A549 treated with CpdA at 1 μM for 4 hours (cell line): ENCODE measurements at places on chromosomes 5 and 9. TPM values are rescaled to one million over a fixed set of nuclear protein-coding genes. Genes with fewer than 3 reads are reported as not detected.

SLC22A5 gene
- total RNA-seq: 16.0 to 19.7 TPM (median 16.9 TPM) in 5 replicates

PCDHGA12 gene
- total RNA-seq: 0.02 TPM in 1 of 5 replicates, not detected in the others

BNC2 gene
- total RNA-seq: 3.9 to 6.9 TPM (median 5.1 TPM) in 5 replicates

ZNG1C gene
- total RNA-seq: 58.1 to 71.3 TPM (median 66.7 TPM) in 5 replicates

PRUNE2 gene
- 0.01 TPM in 1 of 5 replicates, not detected in the others for total RNA-seq

SLC6A3 gene
- 0.05 to 0.14 TPM (median 0.08 TPM) in 5 replicates for total RNA-seq

TMOD1 gene
- total RNA-seq: 3.0 to 3.7 TPM (median 3.1 TPM) in 5 replicates

TMEM171 gene
- total RNA-seq: 3.9 to 6.9 TPM (median 4.9 TPM) in 5 replicates

CAMK4 gene
- 0.01 to 0.13 TPM (median 0.09 TPM) in 3 of 5 replicates, not detected in the others for total RNA-seq

PCDHB4 gene
- 0.03 to 0.09 TPM (median 0.06 TPM) in 4 of 5 replicates, not detected in the other for total RNA-seq

KLF4 gene
- total RNA-seq: 12.2 to 19.3 TPM (median 13.4 TPM) in 5 replicates

GRIA1 gene
- total RNA-seq: not detected in 5 replicates

FAT2 gene
- total RNA-seq: 0.01 TPM in 1 of 5 replicates, not detected in the others

ATP6V1G1 gene
- 109 to 146 TPM (median 115 TPM) in 5 replicates for total RNA-seq

SOHLH1 gene
- 0.07 to 0.09 TPM in 2 of 5 replicates, not detected in the others for total RNA-seq

CAPSL gene
- total RNA-seq: not detected in 5 replicates

FAM221B gene
- total RNA-seq: not detected in 5 replicates

NRARP gene
- total RNA-seq: 2.7 to 7.1 TPM (median 5.4 TPM) in 5 replicates

OR1J2 gene
- 0.06 to 0.15 TPM in 2 of 5 replicates, not detected in the others for total RNA-seq

ZNF366 gene
- total RNA-seq: not detected in 5 replicates

CATSPER3 gene
- total RNA-seq: 0.21 to 0.59 TPM (median 0.41 TPM) in 5 replicates

SPACA9 gene
- 2.9 to 5.4 TPM (median 4.6 TPM) in 5 replicates for total RNA-seq

FCN1 gene
- total RNA-seq: not detected in 5 replicates

CBY3 gene
- total RNA-seq: not detected in 5 replicates

SH3PXD2B gene
- 12.0 to 17.7 TPM (median 16.0 TPM) in 5 replicates for total RNA-seq

MEF2C gene
- 0.06 to 0.07 TPM in 2 of 5 replicates, not detected in the others for total RNA-seq

ANXA2R gene
- 1.9 to 2.4 TPM (median 2.2 TPM) in 5 replicates for total RNA-seq

CDH18 gene
- not detected in 5 replicates for total RNA-seq

LHFPL2 gene
- 45.9 to 64.0 TPM (median 58.0 TPM) in 5 replicates for total RNA-seq

PCDH1 gene
- total RNA-seq: 1.5 to 2.7 TPM (median 1.9 TPM) in 5 replicates

ADGRD2 gene
- total RNA-seq: 0.03 TPM in 1 of 5 replicates, not detected in the others

CD14 gene
- total RNA-seq: 3.6 to 5.6 TPM (median 4.4 TPM) in 5 replicates

DOK3 gene
- 3.4 to 6.8 TPM (median 4.7 TPM) in 5 replicates for total RNA-seq

HTR1A gene
- total RNA-seq: not detected in 5 replicates

CCDC192 gene
- not detected in 5 replicates for total RNA-seq
